NCI-H2107 (cell line): ENCODE measurements at places on chromosomes 3 and 15.

DNA sequence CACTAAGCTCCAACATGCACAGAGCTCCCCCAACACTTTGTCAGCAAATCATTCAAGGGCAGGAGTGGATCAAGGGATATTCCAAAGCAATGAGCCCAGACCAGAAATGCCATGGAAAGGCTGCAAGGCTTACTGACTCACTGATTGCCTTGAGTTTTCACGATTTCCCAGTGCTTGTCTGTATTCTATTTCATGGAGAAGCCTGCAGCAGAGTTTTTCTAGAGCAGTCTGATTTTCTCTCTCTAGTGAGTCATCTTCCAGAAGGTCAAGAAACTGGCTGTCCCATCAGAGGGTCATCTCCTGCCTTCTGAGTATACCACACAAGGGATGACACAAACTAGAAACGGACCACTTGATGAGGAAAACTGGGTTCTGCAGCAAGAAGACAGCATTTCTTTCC lies 16.5 kb downstream of the LMCD1 start:
- DNase-seq = no peak

- DNase-seq = no peak
Measured at GRCh38 chr15:35713733-35714132, 167.8 kb upstream of the DPH6 start.

DNA sequence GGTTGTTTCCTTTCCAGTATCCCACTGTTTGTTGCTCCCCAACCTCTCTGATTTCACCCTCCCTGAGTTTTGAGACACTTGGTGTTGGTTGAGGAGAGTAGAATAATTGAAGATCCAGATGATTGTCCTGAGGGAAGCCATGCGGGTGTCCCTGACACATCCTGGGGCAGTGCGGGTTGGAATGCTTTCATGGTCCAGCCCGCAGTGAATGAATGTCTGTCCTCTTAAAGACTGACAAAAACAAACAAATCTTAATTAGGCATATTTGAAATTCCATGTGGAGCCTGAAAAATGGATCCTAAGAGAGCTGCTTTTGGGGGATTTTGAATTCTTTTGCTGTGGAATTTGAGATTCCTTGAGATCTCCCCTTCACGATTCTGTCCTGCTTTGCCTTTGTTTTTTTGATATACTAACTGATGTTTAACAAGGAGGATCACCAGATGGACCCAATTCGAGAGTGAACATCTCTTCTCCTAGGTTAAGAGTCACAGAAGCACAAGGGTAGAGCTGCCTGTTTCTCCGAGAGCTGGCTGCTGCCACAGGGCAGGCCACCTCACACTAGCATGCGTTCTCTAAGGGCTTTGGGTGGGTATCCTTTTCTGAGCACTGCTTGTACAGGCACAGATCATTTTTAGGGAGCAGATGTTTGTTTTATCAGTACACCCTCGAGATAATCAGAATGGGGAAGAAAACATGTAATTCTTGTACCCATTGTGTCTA lies 47.4 kb downstream of the GPR171 start:
- no peak for DNase-seq

- DNase-seq = no peak
Measured at GRCh38 chr3:46065750-46066256, 38.5 kb upstream of the XCR1 start.

DNA sequence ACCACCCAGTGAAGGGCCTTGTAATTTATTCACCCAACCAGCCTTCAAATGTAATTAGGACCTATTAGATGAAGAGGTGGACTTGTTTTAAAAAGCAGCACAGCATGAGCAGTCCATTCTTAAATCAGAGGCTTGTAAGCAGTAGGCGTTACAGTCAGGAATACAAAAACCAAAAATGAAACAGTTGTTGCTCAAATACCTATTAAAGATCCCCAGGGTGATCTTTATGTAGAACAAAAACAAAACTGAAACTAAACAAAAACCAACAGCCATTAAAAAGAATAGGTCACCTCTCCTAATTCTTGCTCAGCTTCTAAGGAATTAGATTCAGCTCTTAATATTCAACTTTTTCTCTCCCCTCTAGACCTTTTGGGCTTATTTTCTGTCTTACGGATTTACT lies 104.9 kb upstream of the ST8SIA2 start:
- no peak for DNase-seq

DNA sequence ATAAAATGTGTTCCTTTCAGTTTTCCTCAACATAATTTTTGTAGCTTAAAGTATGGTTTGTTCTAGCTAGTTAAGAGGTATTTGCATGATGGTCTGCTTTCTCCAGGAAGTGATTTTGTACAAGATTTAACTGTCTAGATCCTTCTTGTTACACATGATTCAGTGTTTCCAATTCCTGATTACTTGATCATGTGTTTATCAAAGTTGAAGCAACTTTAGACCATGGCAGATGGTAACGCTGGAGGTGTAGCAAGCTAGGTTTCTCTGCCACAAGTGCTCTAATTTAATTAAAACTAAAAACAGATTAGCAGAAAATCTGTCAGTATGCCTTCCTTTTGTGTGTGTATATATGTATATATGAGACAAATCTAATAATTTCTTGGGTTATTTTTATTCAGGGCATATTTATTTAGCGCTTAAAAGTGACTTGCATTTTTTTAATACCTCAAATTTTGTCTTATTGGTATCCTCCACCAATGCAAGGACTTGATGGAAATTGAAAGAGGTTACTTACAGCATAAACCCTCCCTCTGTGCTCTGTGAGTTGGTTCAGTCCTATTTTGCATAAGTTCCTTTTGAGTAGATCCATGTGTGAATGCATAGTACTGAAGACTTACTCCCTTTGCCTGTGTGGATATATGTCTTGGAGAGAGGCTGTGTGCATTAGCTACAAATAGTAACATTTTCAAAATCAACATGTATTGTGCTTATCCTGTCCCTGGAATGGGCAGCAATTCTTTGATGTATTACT lies 157.3 kb upstream of the CGNL1 start:
- peak; percentile 51 for DNase-seq

GRCh38 chr15:68318008-68318835 lies 40.7 kb downstream of the FEM1B start:
- DNase-seq = no peak

DNA sequence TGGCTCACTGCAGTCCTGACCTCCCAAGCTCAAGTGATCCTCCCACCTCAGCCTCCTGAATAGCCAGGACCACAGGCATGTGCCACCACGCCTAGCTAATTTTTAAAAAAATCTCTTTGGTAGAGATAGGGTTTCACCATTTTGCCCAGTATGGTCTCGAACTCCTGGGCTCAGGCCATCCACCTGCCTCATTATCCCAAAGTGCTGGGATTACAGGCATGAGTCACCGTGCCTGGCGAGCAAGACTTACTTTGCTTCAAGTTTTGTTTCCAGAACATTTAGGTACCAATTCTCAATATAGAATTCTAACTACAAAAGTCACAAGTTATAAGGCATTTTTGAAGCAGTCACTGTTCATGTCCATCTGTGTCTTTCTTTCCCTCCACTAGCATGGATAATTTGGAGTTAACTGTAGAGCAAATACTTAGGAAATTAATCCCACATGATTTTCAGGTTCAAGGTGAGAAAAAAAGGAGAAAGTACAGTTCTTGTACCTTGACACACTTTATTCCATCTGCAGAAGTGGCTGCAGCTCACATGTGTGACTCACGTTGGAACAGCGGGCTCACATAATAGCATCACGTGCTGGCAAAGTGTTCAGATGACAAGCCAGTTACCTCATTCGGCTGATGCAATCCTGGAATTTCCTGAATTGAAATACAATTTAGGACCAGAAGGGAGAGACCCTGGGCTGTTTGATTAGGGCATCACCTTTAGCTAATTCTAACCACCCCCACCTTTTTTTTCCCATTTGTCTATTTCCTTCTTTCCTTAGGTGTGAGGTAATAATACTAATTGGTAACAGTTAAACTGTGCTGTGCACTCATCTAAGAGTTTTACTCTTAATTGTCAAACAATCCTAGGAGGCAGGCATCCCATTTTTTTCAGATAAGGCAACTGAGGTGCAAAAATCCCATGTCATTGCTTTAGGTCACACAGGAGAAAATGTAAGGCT lies 46.9 kb upstream of the NEDD4 start:
- peak; percentile 36 for DNase-seq

- no peak for DNase-seq
Measured at GRCh38 chr3:69930564-69930963, 69.0 kb upstream of the SAMMSON start.

DNA sequence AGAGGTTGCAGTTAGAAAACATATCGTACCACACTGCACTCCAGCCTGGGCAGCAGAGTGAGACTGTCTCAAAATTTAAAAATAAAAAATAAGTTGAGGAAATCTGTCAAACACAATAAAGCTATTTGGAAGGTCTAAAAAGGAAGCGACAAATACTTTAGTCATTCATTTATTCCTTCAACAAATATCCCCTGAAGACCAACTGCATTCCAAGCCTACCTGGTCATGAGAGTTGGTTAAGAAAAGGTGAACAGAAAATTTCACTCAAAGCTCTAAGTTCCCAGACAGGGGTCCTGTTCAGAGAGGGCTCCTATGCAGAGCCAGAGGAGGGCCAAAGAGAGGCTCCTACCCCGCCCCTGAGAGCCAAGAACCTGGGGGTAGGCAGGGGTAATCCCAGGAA lies 15.4 kb upstream of the PRKAR2A start:
- no peak for DNase-seq

DNA sequence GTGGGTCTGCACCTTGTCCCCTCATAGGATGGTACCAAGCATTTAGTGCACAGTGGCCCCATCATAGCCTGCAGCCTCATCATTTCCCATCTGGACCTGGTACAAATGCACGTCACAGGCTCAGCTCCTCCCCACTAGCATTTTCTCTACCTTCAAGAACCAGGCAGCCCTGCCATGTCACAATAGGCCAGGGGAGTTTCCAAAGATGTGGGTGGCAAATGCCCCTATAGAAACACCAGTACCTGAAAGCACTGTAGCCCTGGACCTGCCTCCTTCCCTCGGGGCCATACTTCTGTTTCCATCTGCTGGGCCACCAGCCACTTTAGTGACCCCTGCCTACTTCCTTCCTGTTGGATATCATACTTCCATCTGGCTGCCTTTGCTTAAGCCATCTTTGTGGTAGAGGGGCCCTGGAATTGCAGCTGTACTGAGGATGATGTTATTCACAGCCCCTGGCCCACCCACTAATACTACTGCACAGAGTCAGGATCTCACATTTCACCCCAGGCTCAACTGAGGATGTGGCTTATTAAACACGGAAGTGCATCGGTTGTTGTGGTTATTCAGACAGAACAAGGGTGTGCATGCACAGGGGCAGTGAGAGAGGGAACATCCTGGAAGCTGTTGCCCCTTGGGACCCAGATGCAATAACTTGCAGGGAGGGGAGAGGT lies 3.8 kb downstream of the TCTA start:
- no peak for DNase-seq

- DNase-seq = no peak
Measured at GRCh38 chr3:17087509-17087908, 202.8 kb downstream of the PLCL2 start.

- no peak for DNase-seq
Measured at GRCh38 chr15:91027677-91028076, 5.3 kb upstream of the VPS33B start.

DNA sequence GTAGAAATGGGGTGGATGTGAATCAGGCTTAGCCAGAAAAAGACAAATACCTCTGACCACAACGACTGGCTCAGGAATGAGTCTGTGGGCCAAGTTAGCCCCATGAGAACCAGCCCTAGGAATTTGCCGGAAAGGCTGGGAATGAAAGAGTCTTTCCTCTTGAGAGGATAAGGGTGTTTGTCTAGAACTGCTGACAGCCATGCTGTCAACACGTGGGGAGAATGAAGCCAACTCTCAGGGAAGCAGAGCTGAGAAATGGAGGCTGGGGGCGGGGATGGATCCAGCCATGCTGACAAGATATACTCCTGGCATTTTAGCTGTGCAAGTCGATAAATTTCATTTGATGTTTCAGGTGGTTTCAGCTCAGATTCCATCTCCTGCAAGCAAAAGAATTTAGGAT lies 10.6 kb upstream of the SLC6A1 start:
- no peak for DNase-seq

- DNase-seq = no peak
Measured at GRCh38 chr15:70212286-70212962, 114.7 kb upstream of the TLE3 start.

DNA sequence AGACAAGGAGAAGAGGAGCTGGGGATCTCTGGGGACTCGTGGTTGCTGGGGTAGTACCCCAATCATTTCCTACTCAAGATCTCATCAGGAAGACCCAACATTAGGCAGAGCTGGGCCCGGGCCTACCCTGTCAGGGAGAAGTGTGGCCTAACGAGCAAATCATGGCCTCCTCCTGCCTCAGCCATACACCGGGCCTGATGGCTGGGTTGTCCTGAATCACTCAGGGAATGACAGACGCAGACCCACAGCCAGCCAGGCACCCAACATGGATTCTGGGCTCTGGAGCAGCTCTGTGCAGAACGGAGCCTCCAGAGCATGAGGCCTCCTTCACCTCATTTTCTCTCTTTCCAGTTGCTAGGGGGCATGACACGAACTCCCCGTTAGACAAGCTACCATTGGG lies 19.7 kb downstream of the ITGA11 start:
- DNase-seq = no peak

DNA sequence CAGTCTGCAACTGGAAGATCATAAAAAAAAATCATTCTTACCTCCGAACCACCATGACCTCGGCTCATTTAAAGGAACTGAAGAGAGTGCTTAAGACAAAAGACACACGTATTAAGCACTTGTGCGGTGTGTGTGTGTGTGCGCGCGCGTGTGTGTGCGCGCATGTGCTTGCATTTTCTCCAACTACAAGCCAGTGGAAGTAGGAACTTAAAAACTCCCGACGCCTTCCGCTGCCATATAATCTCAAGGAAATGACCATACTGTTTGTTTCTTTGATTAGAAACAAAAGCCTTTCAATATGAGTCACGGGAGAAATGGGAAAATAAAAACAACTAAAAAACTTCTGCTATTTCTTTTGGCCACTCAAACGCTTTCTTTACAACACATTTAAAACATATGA lies 32.4 kb downstream of the FRMD4B start:
- no peak for DNase-seq

DNA sequence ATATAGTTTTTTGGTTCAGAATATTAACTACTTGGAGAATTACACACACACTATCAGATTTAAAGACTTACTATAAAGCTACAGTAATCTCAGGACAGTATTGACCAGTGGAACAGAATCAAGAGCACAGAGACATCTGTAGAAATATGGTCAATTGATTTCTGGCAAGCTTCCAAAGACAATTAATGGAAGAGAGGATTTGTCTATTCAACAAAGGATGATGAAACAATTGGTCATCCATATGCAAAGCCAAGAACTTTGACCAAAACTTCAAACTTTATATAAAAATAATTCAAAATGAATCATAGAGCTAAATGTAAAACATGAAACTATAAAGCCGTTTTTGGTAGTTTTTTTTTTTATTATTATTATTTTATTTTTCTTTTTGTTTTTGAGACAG lies 29.8 kb upstream of the MB21D2 start:
- DNase-seq = no peak

- DNase-seq = no peak
Measured at GRCh38 chr3:129010310-129010956, 9.3 kb downstream of the EFCC1 start.
